ENCODE measurements at places on chromosomes 5 and 9. TPM values are rescaled to one million over a fixed set of nuclear protein-coding genes. Genes with fewer than 3 reads are reported as not detected.

STK10 gene
- total RNA-seq, result 27.0 TPM

GRCh38 chr5:12704955-12705354, 800.7 kb upstream of the CTNND2 start:
- DNase-seq, result no peak

DNA sequence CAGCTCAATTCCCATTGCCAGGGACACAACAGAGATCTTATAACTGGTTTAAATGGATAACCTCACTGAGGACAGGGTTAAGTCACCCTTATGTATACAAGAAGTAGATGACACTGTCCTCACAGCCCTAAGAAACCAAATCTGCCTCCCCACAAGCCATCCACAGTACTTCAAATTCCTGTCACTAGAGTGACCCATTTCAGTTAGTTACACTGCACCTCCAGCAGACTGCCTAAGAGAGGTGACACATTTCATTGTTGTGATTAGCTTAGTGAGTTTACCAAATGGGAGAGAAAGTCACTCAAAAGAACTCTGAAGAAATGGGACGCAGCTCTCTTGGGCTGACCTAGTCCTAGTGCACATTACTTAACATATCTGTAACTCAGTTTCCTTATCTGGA, 53.6 kb upstream of the HTR1A start:
- no peak for DNase-seq

ANXA2R gene
- 2.5 TPM for total RNA-seq

DNA sequence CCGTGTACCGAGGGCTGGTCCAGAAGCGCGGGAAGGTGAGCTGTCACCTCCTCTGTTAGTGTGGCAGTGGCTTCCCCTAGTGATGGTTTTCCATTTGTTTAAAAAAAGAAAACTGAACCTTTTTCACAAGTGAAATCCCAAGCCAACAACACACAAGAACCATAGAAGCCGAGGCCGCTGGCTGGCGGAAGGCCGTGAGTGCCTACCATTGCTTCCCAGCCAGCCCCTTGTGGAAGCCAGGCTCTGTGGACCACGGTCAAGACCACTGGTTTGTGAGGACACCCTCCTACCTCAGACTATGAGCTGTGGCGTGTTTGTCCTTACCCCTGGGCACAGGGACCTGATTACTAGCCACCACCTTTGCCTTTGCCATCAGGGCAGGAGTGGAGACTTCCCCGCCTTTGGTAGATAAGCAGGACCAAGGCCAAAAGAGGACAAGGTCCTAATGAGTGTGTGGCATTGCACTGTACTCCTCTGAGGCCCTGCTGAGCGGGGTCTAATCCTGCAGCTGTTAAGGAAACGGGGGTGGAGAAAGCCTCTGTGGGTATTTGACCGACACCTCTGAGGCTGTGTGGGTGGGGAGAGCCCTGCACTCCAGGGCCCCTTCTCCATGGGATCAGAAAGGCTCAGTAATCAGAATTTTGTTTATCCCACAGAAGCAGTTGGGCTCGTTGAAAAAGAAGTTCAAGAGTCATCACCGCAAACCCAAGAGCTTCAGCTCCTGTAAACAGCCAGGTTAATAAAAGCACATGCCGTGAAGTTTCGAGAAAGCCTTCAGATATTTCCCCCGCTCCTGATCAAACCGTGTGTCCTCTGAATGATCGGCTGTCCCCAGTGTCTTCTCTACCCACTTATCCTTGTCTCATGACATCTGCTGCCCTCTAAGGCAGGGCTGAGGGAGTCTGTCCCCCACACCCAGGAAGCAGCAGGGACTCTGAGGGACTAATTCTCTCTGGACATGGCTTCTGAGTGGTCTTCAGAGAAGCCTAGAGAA, 4.3 kb downstream of the SURF2 start:
- no peak for DNase-seq

DNA sequence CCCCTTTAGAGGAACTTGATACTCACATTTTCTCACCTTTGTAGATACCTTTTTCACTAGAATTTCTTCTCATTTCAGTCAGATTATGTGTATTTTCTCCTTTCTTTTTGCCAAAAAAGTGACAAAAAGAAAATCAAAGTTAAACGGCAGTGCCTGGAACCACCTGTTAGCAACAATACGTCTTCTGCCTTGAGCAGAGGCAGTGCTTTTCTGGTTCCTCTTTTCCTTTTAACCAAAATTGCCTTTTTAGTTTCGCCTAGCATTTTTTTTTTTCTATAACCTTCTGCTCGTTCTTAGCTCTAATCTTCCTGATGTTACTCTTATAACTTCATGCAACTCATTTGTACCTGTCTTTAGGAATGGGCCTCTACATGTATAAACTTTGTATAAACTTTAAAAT, 26.1 kb downstream of the SMIM32 start:
- DNase-seq, result no peak

- no peak for DNase-seq
These were observed 65.7 kb downstream of the EFNA5 start for GRCh38 chr5:107604990-107605389.

DNA sequence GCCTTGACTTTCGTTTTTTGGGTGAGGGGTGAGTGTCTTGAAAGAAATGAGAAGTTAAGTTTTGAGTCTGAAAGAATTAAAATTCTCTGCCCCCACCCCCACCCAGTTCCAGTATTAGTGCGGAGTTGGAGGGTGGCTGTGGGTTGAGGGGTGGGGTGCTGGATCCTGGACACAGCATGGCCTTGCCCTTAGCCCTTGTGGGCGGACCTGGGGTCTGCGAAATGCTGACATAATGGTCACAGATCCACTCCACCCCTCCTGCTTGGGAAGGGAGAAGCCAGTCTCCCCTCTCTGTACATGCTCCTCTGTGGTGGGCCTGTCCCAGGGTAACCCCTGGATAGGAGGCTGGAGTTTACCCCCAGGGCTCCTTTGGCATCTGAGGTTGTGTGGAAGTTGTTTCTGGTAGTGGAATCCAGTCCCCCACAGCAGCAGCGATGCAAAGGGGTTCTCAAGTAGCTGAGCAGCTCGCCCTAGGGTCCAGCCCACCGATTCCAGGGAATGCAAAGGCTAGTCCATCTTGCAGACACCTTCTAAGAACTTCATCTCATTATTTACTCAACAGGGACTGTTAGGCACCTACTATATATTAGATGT, 42.8 kb upstream of the TCF7 start:
- DNase-seq, result no peak

DNA sequence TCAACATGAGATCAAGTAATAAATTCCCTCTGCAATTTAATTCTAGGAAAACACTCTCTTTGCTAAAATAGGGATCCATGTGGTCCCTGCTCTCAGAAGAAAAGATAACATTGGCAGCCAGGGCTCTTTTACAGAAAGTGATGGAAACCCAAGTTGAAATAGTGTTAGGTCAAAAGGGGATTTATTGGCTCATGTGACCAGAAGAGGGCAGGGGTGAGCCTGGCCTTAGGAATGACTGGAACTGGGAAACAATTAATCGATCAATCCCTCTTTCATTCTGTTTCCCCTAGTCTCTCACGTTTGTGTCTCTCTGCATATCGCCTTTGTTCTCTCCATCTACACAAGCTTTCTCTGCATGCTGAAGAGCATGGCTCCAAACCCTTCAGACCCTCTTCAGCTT, 58.3 kb upstream of the ALDH1B1 start:
- no peak for DNase-seq

GRCh38 chr9:131125038-131125287, 423 bp upstream of the NUP214 start:
- no peak for DNase-seq

DNA sequence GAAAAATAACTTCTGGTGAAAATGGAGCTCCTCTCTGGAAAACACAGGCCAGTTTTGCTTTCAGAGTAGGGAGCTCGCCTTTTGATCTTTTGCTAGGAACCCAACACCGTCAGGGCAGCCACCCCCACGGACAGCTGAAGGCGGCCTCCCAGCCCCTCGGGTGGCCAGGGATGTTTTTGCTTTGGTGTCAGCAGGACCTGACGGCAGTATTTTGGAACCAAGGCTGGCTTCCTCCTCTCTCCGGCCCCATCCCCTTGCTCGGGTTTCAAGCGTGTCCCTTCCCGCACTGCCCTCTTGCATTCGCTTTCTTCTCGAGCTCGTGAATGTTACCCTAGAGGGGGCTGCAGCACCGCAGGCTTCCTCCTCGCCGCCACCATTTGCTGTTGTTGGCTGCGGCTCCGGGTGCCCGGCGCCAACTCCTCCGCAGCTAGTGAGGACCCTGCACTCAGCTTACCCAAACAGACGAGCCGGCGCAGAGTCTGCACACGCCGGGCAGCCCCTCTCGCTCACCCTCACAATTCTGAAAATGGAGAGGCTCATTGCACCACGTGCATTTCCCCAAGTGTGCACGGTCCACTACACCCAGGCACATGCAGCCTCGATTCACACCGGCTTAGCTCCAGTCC, 35.5 kb upstream of the ADAMTSL1 start:
- peak; percentile 41 for DNase-seq

HTR4 gene
- total RNA-seq, result not detected

DNA sequence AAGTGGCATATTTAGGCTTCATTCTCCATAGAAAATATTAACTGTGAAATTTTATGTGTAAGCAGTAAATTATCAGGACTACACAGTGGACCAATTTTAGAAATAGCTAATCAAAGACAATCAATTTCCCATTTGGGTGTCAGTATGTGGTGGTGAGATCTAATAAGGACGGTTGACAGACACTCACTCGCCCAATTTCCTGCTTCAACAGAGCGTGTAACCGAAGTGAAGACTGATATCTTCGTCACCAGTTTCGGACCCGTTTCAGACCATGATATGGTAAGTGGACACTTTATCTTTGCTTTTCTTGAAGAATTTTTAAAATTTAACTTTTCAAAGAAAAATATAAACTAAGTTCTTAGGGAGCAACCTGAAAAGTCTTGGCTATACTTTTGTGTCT, 17.6 kb downstream of the GABRA1 start:
- DNase-seq, result no peak

- DNase-seq, result no peak
These were observed 98.0 kb downstream of the ANKH start for GRCh38 chr5:14773588-14773987.

DNA sequence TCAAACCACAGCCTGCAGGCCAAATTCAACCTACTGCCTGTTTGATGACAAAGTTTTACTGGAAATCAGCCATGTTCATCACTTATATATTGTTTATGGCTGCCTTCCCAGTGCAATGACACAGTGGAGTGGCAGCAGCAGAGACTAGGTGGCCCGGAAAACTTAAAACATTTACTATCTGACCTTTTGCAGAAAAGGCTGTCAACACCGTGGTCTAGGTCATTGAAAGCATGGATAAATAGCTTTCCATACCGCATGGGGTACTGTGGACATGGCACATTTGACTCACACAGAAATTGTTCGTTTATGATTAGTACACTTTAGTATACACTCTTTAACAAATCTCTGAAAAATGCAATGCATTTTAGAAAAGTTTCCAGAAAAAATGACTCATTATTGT, 298.3 kb upstream of the EFNA5 start:
- peak; percentile 54 for DNase-seq

OGN gene
- total RNA-seq, result not detected

CNTNAP3 gene
- total RNA-seq, result not detected

DNA sequence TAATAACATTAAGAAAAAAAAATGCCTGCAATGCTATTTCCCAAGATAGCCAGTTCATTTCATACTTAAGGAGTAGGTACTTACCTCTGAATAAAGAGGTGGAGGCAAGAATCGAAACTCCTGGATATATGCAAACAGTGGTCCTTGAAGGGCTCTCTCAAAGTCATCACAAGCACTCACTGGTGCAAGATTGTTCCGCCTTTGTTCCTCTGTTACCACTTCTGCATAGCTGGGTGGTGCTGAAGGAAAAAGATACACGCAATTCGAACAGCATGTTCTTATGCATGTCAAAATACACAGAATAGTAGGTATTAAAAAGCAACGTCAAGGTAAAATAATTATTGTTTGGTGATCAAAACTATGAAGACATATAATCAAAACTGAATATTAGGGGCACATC, 9.5 kb downstream of the ARRDC3 start:
- no peak for DNase-seq

DNA sequence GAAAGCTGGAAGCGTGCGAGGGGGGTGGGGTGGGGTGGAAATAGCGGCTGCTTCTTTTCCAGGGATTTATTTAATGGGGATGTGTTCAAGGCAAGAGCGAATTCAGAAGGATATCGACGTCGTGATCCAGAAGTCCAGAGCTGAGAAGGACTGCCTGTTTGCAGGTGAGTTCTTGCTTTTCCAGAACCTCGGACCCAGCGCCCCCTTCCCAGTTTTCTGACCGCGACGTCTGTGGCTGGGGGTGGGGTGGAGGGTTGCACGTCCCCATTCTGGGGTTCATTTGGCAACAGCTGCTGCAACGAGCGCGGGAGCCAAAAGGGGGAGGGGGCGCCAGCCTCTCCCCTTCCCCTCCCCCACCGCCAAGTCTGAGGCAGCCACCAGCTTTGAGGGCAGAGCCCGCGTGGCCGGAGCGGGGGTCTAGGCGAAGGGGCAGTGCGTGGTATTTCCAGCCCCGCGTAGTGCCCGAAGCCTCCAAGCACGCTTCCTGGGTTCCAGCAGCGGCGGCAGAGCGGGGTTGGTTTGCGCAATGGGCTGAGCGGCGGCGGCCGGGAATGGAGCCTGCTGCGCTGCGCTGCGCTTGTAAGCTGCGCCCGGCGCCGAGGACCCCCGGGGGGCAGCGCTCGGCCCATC, 701 bp downstream of the PARP8 start:
- DNase-seq, result peak; percentile 76

P4HA2 gene
- total RNA-seq, result 261 TPM

DNA sequence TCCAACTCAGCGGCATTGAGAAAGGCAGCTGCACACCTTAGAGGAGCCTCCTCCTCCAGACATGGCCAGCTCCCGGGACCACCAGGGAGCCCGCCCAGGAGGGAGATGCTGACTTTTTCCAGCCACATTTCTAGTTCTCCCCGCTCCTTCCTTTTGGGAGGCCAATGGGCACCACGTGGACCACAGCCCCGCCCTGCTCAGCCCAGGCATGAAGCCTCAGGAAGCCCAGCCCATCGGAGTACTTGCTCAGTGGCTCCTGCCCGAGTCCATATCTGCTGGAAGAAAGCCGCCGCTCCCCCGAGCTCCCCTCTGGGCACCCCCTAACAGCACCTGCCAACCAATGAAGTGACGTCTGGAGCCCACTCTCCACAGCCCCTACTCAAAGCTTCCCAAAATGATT, 52.4 kb downstream of the SMIM23 start:
- DNase-seq, result no peak

DNA sequence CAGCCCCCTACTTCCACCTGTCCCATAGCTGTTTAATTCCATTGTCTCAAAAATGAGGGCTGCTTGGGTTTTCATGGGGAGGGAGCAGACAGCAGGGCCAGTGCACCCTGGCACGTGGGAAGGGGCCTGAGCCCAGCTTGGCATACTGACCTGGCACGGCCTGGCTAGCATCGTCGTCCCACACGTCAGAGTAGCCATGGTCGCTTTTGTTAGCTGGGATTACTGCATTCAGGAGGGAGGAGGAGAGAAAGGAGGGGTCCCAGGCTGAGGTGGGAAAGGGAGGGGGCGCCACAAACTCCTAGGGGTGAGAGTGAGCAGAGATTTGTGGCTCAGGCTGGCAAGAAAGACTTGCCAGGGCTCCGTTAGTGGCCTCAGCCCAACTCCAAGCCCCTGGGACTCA, 21.1 kb upstream of the CYSTM1 start:
- DNase-seq, result no peak
